ENCODE measurements at places on chromosomes 16 and 17.

- no peak overlapping the region for H3K4me3 ChIP-seq
- no peak overlapping the region for H3K27ac ChIP-seq
- H3K36me3 ChIP-seq: peaks cover 56% of the 10 kb centered on the region
- H3K4me1 ChIP-seq: peaks cover 4% of the 10 kb centered on the region
These were observed 9.0 kb downstream of the SRRM2 start for GRCh38 chr16:2761472-2761871.

- H3K27me3 ChIP-seq: no peaks in the 10 kb centered on the region
- no peaks in the 10 kb centered on the region for H3K4me1 ChIP-seq
- no peak overlapping the region for H3K4me3 ChIP-seq
- H3K36me3 ChIP-seq: peaks cover 4% of the 10 kb centered on the region
These were observed 113.6 kb downstream of the RAP1GAP2 start for GRCh38 chr17:2909846-2910234.

DNA sequence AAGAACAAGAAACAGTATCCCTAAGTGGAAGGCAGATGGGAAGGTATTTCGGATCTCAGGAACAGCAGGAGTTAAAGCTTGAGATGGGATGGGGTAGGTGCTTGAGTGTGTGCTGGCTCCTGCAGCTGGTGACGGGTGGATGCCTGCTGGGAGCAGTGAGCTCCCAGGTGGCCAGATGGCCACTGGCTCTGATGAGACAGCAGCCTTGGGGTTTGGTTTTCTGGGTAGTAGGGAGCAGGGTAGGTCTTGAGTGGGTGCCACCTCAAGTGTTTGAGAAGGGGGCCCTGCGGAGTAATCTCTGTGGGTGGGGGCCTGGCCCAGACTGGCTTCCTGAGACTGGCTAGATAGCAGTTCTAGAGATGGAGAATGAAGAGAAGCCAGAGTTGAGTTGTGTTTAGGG, 10.3 kb downstream of the EPN2 start:
- no peaks in the 10 kb centered on the region for H3K27me3 ChIP-seq
- no peak overlapping the region for H3K27ac ChIP-seq
- no peaks in the 10 kb centered on the region for H3K36me3 ChIP-seq
- no peak overlapping the region for H3K4me3 ChIP-seq

- no peak for DNase-seq
- no peak overlapping the region for H3K27ac ChIP-seq
- no peaks in the 10 kb centered on the region for H3K4me1 ChIP-seq
These were observed 42.7 kb downstream of the ATF7IP2 start for GRCh38 chr16:10428433-10429168.

DNA sequence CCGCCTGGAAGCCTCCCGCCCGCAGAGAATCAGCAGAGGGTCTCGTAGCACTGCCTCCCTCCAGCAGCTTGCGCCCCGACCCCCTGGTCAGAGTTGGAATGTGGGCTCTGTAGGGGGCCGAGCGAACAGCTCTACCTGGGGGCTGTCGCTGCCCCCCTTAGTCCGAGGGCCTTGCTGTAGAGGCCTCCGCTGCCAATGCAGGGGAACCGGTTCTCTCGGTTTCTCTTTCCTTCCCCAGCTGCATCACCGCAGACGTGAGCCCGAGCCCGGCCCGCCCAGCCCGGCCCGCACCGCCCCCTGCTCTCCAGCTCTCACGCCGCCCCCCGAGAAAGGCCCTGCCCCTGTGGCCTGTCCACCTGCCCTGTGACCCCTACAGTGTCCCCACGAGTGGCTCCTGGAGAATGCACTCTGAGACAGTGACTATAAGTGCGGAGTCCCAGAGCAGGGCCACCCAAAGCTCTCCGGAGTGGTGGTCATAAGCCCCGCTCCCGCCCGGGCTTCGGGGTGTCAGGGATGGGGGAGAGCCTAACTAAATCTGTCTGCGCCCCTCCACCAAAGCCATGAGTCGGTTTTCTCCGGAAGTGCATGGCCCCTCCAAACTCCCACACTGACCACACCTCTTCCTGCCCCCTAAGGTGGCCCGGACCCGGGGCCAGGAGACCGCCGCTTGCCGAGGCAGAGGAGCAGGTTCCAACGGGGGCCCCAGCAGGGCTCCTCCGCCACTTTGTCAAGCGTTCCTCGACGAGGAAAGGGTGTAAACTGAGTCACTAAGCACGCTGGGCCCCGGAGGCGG, 1.7 kb downstream of the ARHGAP27 start:
- H3K27ac ChIP-seq: peak overlapping the region; percentile 31
- peak; percentile 52 for DNase-seq
- no peaks in the 10 kb centered on the region for H3K36me3 ChIP-seq
- no peaks in the 10 kb centered on the region for H3K27me3 ChIP-seq

- H3K4me3 ChIP-seq: no peak overlapping the region
- no peaks in the 10 kb centered on the region for H3K36me3 ChIP-seq
- no peak for DNase-seq
- no peaks in the 10 kb centered on the region for H3K4me1 ChIP-seq
These were observed 86.8 kb downstream of the RPTOR start for GRCh38 chr17:80631142-80632045.

DNA sequence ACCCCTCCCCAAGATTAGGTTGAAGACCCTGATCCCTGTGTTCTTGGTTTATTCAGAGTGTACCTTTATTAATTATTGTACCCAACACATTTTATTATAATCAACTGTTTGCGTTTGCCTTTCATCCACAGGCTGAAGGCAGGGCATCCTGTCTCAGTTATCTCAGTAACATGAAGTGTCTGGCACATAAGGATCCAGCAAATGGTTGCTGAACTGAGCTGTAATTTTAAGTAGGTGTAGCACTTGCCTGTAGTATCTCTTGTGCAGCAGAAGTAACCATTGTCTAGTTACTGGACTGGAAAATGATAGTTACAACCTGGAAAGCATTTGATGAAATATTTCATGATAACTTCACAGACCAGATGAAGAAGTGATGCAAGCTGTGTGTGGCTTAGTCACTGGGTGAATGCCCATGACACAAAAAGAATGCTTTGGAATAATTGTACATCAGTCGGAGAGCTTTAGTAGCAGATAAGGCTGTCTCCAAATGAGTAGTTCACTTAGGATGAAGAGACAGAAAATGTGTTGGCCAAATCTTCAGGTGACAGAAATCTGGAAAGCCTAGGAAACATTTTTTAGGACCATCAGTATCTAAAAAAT, 56.6 kb downstream of the ESRP2 start:
- no peaks in the 10 kb centered on the region for H3K4me1 ChIP-seq
- H3K27ac ChIP-seq: no peak overlapping the region
- H3K27me3 ChIP-seq: no peaks in the 10 kb centered on the region
- no peak overlapping the region for H3K4me3 ChIP-seq

GRCh38 chr16:5895976-5896375, 798.4 kb upstream of the EEF2KMT start:
- H3K36me3 ChIP-seq: no peaks in the 10 kb centered on the region
- H3K27ac ChIP-seq: no peak overlapping the region
- H3K4me3 ChIP-seq: no peak overlapping the region
- no peaks in the 10 kb centered on the region for H3K27me3 ChIP-seq
- no peak for DNase-seq

DNA sequence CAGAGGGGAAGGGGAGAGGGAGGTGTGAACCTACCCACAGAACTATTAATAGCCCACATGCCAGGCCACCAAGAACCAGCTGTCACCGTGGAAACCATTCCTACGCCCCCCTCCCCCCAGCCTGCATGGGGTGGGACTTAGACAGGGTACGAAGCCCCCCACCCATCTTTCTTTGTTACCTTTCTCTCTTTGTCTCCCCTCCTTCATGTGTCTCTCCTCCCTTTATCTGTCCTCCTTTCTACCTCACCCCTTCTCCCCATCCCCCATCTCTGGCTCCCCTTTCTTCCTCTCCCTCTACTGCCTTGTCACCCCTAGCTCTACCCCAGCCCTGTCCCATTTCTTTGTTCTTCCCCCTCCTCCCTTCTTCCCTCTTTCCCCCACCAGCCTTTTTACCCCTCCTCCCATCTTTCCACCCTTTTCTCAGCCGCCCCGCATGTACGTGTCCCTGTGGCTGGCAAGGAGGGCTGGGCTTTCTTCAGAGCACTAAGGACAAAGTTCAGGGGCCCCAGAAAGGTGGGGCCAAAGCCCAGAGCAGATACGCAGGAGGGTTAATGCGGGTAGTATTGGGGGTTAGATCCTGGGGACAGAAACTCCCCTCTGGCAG, 8.0 kb downstream of the THRA start:
- no peaks in the 10 kb centered on the region for H3K27me3 ChIP-seq
- DNase-seq: no peak
- H3K4me3 ChIP-seq: no peak overlapping the region
- no peaks in the 10 kb centered on the region for H3K36me3 ChIP-seq
- peak overlapping the region; percentile 75 for H3K27ac ChIP-seq
- H3K4me1 ChIP-seq: peaks cover 66% of the 10 kb centered on the region

- H3K4me3 ChIP-seq: no peak overlapping the region
- no peak overlapping the region for H3K27ac ChIP-seq
- H3K36me3 ChIP-seq: peaks cover 63% of the 10 kb centered on the region
- H3K27me3 ChIP-seq: no peaks in the 10 kb centered on the region
- H3K4me1 ChIP-seq: no peaks in the 10 kb centered on the region
- DNase-seq: no peak
These were observed 36.3 kb downstream of the POLR3E start for GRCh38 chr16:22333457-22333994.

- no peak for DNase-seq
- no peak overlapping the region for H3K4me3 ChIP-seq
- no peaks in the 10 kb centered on the region for H3K4me1 ChIP-seq
- no peaks in the 10 kb centered on the region for H3K27me3 ChIP-seq
- H3K27ac ChIP-seq: no peak overlapping the region
These were observed 248.1 kb downstream of the HS3ST3A1 start for GRCh38 chr17:13353590-13353989.

DNA sequence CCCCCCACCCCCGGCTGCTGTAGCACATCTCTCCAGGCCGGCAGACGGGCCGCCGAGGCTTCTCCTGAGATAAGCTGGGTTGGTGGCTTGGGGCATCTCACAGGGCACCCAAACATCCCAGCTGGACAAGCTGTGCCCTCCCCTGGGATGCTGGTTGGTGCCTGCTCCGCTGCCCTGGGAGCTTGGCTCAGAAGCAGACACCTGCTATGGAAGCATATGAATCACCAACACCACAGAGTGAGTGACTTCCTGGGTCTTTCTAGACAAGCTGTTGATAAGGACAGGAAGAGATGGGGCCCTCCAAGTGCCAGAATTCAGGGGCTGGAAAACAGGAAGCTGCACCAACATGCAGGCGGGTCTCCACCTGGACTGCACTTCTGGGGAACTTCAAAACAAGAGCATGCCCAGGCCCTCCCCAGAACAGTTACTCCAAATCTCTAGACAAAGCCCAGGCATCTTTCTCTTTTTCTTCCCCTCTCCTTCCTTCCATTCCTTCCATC, 13.7 kb downstream of the C16orf95 start:
- H3K27me3 ChIP-seq: no peaks in the 10 kb centered on the region
- H3K27ac ChIP-seq: no peak overlapping the region
- no peak for DNase-seq
- H3K36me3 ChIP-seq: no peaks in the 10 kb centered on the region
- no peak overlapping the region for H3K4me3 ChIP-seq
- H3K4me1 ChIP-seq: peaks cover 6% of the 10 kb centered on the region

DNA sequence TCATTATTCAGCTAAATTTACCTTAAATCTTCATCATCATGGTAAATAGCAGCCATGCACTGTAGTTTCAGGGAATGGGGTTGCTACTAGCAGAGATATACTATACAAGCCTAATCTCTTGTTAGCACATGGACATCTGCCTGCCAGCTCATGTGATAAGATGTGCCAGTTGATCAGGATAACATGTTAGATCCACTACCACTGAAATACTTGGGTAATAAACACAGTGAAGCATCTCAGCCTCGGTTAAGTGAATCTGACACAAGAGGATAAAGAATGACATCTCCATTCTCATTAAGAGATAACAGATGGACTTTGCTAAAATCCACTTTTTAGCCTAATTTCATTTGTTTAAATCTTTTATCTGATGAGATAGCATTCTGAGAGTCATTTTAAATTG, 256.1 kb downstream of the CDH8 start:
- no peaks in the 10 kb centered on the region for H3K36me3 ChIP-seq
- no peak overlapping the region for H3K27ac ChIP-seq
- no peak overlapping the region for H3K4me3 ChIP-seq
- no peak for DNase-seq
- no peaks in the 10 kb centered on the region for H3K27me3 ChIP-seq

GRCh38 chr17:79470754-79471153, 140.1 kb downstream of the RBFOX3 start:
- no peak for DNase-seq
- H3K36me3 ChIP-seq: no peaks in the 10 kb centered on the region
- no peak overlapping the region for H3K4me3 ChIP-seq
- H3K27me3 ChIP-seq: no peaks in the 10 kb centered on the region

GRCh38 chr17:73689596-73690275, 45.5 kb upstream of the SDK2 start:
- no peaks in the 10 kb centered on the region for H3K36me3 ChIP-seq
- DNase-seq: no peak
- no peak overlapping the region for H3K27ac ChIP-seq

DNA sequence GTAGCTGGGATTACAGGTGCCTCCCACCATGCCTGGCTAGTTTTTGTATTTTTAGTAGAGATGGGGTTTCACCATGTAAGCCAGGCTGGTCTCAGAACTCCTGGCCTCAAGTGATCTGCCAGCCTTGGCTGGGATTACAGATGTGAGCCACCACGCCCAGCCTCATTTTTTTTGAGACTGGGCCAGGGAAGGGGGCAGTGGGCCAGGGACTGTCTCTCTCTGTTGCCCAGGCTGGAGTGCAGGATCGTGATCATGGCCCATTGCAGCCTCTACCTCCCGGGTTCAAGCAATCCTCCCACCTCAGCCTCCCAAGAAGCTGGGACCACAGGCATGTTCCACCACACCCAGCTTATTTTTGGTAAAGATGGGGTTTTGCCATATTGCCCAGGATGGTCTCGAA, 16.0 kb downstream of the RSL1D1 start:
- DNase-seq: no peak
- no peak overlapping the region for H3K27ac ChIP-seq

DNA sequence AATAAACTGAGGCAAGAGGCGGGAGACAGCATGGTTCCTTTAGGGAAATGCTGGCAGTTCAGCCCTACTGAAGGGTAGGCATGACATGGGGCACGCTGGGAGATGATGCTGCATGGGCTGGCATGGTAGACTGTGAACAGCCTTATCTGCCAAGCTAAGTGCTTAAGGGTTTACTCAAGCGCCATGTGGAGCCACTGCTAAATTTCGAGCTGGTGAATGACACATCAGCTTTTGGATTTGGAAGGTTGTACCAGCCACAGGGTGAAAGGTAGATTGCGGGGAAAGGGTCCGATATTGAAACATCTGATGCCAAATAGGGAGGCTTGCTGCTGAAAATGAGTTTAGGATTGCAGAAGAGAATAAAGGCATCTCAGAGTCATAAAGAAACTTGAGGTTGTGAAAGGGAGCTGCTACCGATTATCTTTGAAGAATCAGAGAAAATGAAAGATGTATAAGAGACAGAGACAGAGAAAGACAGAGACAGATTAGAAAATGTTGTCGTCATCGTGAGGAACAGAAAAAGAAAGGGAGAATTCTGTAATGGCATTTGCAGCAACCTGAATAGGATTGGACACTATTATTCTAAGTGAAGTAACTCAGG, 16.3 kb downstream of the PIK3R5 start:
- no peaks in the 10 kb centered on the region for H3K27me3 ChIP-seq
- no peak for DNase-seq
- H3K36me3 ChIP-seq: peaks cover 7% of the 10 kb centered on the region
- peak overlapping the region; percentile 44 for H3K27ac ChIP-seq
- peak overlapping the region; percentile 15 for H3K4me3 ChIP-seq
- H3K4me1 ChIP-seq: peaks cover 52% of the 10 kb centered on the region

- H3K4me3 ChIP-seq: no peak overlapping the region
- no peaks in the 10 kb centered on the region for H3K36me3 ChIP-seq
- no peak for DNase-seq
- no peaks in the 10 kb centered on the region for H3K4me1 ChIP-seq
- H3K27ac ChIP-seq: no peak overlapping the region
These were observed 15.6 kb downstream of the SNX29 start for GRCh38 chr16:11992008-11992584.

GRCh38 chr16:3691761-3692160, 25.6 kb downstream of the TRAP1 start:
- H3K4me1 ChIP-seq: peaks cover 3% of the 10 kb centered on the region
- H3K27me3 ChIP-seq: no peaks in the 10 kb centered on the region
- no peak overlapping the region for H3K4me3 ChIP-seq
- no peak overlapping the region for H3K27ac ChIP-seq
- DNase-seq: no peak

All from naive thymus-derived CD4-positive, alpha-beta T cell (primary cell).